ENCODE measurements at places on chromosomes 6 and 20.

- no peak for DNase-seq
Observed at GRCh38 chr6:40187535-40188144, 253.4 kb upstream of the MOCS1 start.

GRCh38 chr6:39407446-39407993, 85.0 kb upstream of the KCNK16 start:
- no peak for DNase-seq

DNA sequence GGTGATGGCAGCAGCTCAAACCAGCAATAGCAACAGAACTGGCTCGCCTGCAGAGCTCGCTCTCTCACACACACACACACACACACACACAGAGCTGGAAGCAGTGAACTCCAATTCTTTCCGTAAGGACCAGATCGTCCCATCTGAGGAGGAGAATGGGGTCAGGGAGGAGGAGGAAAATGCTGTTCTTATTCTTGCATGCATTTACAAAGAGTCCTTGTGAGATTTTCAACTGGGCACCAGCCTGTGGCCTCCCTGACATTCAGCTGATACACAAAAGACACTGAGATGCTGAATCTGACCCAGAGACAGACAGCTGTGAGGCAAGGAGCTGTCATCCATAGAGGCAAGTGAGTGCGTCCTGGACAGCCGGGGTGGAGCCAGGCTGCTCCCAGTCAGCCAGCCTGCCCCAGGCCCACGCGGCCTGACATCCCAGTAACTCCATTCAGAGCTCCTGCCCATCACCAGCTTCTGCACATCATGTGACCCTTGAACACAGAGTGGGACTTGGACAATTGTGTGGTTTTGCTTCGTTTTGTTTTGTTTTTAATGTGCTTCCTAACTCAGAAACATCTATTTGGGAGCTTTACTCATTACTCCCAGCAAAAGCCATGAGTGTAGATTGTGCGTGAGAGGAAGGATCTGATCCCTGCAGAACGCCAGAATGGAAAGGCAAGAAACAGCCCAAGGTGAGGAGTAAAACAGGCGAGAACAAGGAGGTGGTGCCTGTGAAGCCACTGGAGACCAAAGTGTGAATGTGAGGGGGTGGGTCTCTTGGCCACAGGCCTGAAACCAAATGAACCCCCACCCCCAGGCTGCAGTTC, 2.1 kb downstream of the SERPINB9 start:
- peak; percentile 29 for DNase-seq

- no peak for DNase-seq
Observed at GRCh38 chr6:13511913-13512717, 24.7 kb upstream of the GFOD1 start.

GRCh38 chr6:83827050-83827449, 26.1 kb upstream of the RIPPLY2 start:
- DNase-seq, result no peak

GRCh38 chr20:63702036-63702665, 5.6 kb downstream of the ARFRP1 start:
- DNase-seq, result no peak

- no peak for DNase-seq
Observed at GRCh38 chr6:137051790-137052472, 7.2 kb upstream of the IL20RA start.

GRCh38 chr20:4681991-4682401, 39.7 kb upstream of the PRND start:
- peak; percentile 74 for DNase-seq

GRCh38 chr6:53831936-53832660, 37.3 kb downstream of the LRRC1 start:
- DNase-seq, result peak; percentile 41

- DNase-seq, result no peak
Observed at GRCh38 chr6:11952316-11952715, 59.8 kb upstream of the HIVEP1 start.

DNA sequence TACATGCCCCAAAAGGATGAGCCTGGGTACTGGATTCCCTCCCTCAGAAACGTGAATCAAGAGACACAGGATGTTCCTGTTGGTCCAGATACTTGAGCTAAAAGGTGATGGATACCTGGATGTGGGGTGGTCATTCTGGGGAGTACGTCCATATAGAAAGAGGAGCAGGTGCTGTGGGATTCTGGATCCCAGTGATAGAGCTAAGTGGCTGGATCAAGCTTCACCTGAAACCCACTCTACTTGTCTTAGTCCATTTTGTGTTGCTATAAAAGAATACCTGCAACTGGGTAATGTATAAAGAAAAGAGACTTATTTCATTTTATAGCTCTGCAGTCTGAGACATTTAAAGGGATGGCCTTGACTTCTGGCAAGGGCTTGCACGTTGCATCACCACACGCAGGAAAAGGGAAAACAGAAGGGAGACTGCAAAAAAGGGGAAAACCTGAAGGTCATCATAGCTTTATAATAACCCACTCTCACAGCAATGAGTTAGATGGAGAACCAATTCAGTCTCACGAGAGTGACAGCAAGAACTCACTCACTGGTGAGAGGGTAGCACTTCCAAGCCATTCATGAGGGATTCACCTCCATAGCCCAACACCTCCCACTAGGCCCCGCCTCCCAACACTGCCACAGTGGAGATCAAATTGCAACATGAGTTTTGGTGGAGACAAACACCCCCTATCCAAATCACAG, 31.2 kb downstream of the RIPOR3 start:
- no peak for DNase-seq

- DNase-seq, result no peak
Observed at GRCh38 chr6:45540375-45540920, 162.7 kb upstream of the SUPT3H start.

DNA sequence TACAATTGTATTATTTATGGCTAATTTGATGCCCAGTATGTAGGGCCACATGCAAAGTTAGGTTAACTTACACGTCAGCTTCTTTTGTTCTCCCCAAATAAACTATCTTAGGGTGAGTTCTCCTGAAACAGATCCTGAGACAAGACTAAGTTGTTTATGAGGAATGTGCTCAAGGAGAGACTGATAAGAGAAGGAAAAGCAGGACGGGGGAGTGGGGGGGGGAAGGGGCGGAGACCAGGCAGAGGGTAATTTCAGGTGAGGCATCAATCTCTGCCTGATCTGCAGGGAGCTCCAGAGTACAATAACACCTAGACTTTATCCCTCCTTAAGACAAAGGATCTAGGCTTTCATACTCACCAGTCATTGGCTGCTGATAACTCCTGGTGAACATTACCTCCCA, 220.6 kb upstream of the BTBD3 start:
- DNase-seq, result no peak

Data from fibroblast of lung (primary cell).